ENCODE measurements at places on chromosomes 5 and 9. TPM values are rescaled to one million over a fixed set of nuclear protein-coding genes. Genes with fewer than 3 reads are reported as not detected.

The MELK gene
- total RNA-seq, result 78.0 TPM

The SREK1 gene
- 34.6 TPM for total RNA-seq

The PALM2AKAP2 gene
- total RNA-seq, result 0.47 TPM

The INSL6 gene
- total RNA-seq, result not detected

The STPG3 gene
- total RNA-seq, result not detected

The CCDC127 gene
- total RNA-seq, result 6.4 TPM

The TAF1L gene
- total RNA-seq, result not detected

The ASPN gene
- total RNA-seq, result not detected

The FAM170A gene
- total RNA-seq, result not detected

The INSL4 gene
- total RNA-seq, result 17.9 TPM

The NDUFS6 gene
- 112 TPM for total RNA-seq

The SLC6A7 gene
- total RNA-seq, result not detected

The OR1J2 gene
- total RNA-seq, result not detected

The TMEM250 gene
- total RNA-seq, result 47.5 TPM

The RGS7BP gene
- not detected for total RNA-seq

The PKN3 gene
- total RNA-seq, result 16.3 TPM

The EGR1 gene
- 8.5 TPM for total RNA-seq

The CD72 gene
- 0.16 TPM for total RNA-seq

The KYAT1 gene
- total RNA-seq, result 13.5 TPM

The DOCK8 gene
- total RNA-seq, result 0.31 TPM

The PPP1R26 gene
- total RNA-seq, result 15.2 TPM

The EQTN gene
- total RNA-seq, result not detected

The ITGA1 gene
- total RNA-seq, result 1.6 TPM

The ANKRD33B gene
- total RNA-seq, result 11.4 TPM

The NRG2 gene
- 1.8 TPM for total RNA-seq

Data from A549 treated with Hydrocortisone at 1 μM for 4 hours (cell line).